ENCODE measurements at places on chromosomes 16 and 17. TPM values are rescaled to one million over a fixed set of nuclear protein-coding genes. Genes with fewer than 3 reads are reported as not detected.

DNA sequence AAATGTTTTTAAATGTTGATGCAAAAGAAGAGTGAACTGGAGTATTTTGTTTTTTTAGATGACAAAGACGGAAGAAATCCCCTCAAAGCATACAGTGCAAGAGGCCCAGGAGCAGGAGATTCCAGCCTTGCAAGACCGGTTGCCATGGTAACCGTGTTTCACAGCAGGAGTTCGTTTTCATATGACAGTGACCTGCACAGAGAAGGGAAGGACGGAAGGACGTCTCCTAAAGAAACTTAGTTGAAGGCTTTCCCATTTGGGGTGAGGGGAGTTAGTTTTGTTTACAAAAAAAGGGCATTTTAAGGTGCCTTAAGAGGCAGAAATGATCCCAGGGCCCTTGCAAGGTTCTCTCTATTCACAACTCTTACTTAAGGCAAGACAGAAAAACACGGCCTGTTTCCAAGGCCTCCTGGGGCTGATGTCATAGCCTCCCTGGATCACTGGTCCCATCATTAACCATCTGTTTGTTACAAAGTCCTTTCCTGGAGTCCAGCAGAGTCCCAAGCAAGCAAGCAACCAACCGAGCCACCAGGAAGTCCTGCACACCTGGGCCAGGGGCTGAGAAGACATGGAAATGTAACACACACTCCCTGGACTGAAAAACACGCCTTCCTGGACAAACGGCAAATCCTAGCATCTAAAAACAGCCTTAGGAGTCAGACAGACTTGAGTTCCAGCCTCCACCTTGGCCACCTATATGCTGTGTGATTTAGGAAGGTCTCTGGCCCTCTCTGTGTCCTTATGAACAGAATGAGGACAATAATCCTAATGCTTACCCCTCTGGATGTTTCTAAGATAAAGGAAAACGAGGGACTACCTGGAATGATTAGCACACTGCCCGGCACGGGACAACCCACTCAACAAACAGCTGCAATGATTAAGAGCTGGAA lies 30.3 kb upstream of the RPH3AL start:
- no peak for DNase-seq

The SLC5A10 gene
- not detected for total RNA-seq

- DNase-seq = no peak
Observed at GRCh38 chr16:11224096-11224893, 31.7 kb downstream of the SOCS1 start.

- DNase-seq = no peak
Observed at GRCh38 chr16:89408315-89408714, 82.0 kb downstream of the ANKRD11 start.

DNA sequence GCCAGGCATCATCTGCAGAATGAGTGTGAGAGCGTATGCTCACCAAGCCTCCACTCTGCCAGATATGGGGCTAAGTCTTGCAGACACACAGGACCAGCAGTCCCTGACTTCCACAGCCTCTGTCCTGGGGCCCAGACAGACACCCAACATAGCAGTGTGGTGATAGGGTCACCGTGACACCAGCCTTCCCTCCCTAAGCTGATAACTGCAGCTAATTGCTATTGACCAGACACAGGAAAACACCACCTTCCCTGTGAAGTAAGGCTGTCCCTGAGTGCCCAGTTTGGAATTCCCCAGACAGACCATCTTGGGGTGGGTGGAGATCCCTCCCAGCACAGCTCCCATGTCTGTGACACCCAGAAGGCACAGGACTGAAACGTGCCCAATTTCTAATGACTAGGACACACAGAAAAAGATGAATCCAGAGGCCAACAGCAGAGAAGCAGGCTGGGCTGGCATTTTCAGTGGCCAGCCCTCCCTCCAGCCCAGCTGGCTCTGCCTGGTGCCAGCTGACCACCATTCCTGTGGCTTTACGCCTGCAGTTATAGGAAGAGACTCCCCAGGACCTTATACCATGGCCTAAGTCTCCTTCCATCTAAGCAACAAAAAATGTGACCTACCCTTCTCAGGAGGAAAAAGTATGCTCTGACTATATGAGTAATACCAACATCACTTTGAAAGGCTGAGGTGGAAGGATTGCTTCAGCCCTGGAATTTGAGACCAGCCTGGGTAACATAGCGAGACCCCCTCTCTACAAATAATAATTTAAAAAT lies 30.3 kb downstream of the ATPAF2 start:
- DNase-seq = peak; percentile 38

GRCh38 chr16:12340151-12340733 lies 363.7 kb downstream of the SNX29 start:
- no peak for DNase-seq

- no peak for DNase-seq
Observed at GRCh38 chr16:13913374-13914292, 6.3 kb upstream of the ERCC4 start.

The NME2 gene
- total RNA-seq = 970 TPM
